Stimulated activated CD8-positive, alpha-beta memory T cell treated with anti-CD3 and anti-CD28 coated beads, Interleukin-4, amount 100 ng/mL, for 24 hours (primary cell): ENCODE measurements at places on chromosomes 6 and 20.
A peak's percentile ranks its signal among the peaks of the same experiment; 100 is the strongest.

DNA sequence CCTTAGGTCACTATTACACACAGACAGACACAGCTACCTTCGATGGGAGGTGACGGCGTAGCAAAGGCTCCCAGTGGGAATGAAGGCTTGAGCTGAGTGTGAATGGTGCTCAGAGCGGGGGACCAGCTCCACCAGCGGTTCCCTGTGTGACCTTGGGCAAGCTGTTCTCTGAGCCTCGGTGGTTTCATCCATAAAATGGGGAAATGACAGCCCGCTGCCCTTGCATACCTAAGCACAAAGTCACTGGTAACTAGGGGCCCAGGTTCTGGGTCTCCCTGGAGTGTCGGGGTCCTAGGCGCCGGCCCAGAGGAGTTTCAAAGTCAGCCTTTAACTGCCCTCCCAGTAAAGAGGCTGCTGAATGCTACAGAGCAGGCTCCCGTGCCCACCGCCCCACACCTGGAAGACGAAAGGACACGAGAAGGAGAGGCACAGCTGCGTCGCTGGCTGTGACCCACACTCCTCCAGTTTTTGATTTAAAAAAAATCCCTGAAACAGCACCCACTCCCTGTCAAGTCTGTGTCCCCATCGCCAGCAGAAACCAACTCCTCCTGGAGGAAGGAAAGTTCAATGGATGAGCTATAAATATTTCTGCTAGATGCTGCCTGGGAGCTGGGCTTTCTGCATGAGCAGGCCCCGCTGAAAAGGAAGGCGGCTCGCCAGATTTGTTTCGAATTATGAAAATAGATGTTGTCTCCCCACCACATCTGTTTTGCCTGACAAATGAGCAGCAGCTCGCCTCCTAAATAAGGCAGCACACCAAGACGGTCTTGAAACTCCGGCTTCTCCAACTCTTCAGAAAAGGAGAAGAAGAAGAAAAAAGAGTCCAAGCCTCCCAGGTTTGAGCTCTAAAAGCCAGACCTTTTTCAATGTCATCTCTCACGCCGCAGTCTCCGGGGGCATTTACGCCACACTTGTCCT, 27.4 kb downstream of the PMEPA1 start:
- no peak for DNase-seq

DNA sequence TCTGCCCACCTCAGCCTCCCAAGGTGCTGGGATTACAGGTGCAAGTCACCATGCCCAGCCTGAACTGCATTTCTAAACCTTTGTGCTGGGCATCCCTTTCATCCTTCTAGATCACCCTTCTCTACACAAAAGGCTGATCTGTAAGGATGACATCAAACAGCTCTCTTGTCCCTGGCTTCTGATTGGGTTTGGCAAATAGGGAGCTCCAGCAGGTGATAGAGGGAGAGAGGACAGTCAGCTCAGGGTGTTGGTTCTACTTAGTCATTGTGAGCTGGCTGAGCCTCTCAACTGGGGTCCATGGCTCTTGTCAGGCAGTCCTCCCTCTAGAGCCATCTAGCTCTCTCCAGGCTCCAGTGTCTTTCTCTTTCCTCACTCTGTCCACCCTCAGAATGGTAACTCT, 237.6 kb upstream of the JARID2 start:
- no peak for DNase-seq

DNA sequence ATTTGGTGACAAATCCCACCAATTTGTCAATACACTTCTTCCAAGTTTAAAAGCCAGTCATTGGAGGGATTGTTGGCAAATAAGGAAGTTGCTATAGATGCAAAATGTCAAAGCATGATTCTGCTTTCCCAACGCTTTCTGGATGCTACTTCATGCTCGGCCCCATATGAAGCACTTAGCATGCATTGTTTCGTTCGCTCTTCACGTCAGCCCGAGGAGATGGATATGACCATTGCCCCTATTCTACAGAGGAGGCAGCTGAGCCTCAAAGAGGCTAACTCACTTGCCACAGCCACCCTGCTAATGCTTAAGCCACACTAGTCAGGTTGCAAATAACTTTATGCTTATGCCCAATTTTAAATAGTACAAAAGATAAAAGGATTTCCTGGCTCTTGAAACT, 2.8 kb upstream of the NXT1 start:
- DNase-seq = no peak

DNA sequence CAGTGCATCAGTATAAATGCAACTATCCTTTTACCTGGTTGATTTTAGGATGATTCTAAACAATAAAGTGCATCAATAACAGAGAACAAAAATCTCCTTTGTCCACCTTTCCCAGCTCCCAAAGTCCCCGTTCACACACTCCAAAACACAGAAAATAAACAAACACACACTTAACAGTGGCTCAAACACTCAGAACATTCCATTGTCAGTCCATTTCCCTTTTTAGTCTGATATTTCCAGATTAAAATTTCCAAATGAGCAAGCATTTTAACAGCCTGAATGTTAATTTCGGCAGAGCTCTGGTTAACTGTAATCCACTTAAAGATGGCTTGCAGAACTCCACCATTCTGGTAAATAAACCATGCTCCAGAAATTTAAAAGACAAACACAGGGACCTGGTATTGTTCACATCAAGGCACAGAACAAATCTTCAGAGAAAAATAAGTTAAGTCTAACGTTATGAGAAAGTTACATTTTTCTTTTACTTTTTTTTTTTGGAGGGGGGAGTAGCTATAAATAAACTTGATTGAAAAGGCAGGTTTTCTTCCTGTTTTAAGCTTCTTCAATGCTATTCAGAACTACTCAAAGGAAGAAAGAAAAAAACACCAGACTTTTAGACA, 100.8 kb downstream of the DST start:
- DNase-seq = no peak

DNA sequence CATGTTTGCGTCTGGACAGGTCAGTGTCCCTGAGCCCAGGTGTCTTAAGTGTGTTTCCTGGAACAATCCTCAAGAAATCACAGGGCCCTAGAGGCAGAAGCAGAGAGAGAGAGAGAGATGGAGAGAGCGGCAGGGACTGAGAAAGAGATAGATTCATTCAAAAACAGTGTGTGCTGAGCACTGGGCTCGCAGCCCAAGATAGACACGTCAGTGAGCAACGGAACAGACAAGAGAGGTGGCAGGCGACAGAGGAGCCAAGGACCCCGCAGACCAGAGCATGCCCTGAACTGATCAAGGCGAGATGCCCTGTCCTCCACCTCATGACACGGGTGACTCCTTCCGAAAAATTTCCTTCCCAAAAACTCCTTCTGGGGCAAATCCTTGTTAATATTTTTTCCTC, 362.0 kb upstream of the SULF2 start:
- DNase-seq = no peak

- DNase-seq = peak; percentile 21
These were observed 114.7 kb upstream of the ZNF217 start for GRCh38 chr20:53708129-53708968.

- DNase-seq = no peak
These were observed 84.1 kb upstream of the EPB41L1 start for GRCh38 chr20:36070451-36070850.

DNA sequence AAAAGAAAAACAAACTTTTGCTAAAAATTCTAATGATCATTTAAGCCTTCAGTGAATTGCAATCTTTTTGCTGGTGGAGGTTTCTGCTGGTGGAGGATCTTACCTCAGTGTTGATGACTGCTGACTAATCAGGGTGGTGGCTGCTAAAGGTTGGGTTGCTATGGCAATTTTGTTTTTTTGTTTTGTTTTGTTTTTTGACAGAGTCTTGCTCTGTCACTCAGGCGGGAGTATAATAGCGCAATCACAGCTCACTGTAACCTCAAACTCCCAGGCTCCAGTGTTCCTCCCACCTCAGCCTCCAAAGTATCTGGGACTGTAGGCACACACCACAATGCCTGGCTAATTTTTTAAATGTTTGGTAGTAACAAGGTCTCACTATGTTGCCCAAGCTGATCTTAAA, 94.7 kb downstream of the ANKRD6 start:
- no peak for DNase-seq

DNA sequence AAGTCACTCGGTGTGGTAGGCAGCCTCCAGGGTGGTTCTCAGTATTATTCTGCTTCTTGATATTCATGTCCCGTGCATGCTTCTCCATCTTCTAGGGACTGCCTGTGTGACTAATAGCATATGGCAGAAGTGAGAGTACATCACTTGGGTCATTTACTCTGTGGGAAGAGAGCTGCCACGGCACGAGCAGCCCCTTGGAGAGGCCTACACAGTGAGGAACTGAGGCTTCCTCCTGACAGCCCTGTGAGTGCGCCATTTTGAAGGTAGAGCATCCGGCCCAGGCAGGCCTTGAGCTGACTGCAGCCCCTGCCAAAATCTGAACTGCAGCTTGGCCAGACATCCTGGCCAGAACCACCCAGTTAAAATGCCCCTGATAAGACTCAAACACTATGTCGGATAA, 17.3 kb upstream of the MCUR1 start:
- no peak for DNase-seq

- no peak for DNase-seq
These were observed 112.7 kb upstream of the TNFAIP3 start for GRCh38 chr6:137754366-137754765.

GRCh38 chr20:59827138-59828056, 106.0 kb downstream of the SYCP2 start:
- no peak for DNase-seq

GRCh38 chr6:115594891-115595290, 465.8 kb downstream of the FRK start:
- no peak for DNase-seq

DNA sequence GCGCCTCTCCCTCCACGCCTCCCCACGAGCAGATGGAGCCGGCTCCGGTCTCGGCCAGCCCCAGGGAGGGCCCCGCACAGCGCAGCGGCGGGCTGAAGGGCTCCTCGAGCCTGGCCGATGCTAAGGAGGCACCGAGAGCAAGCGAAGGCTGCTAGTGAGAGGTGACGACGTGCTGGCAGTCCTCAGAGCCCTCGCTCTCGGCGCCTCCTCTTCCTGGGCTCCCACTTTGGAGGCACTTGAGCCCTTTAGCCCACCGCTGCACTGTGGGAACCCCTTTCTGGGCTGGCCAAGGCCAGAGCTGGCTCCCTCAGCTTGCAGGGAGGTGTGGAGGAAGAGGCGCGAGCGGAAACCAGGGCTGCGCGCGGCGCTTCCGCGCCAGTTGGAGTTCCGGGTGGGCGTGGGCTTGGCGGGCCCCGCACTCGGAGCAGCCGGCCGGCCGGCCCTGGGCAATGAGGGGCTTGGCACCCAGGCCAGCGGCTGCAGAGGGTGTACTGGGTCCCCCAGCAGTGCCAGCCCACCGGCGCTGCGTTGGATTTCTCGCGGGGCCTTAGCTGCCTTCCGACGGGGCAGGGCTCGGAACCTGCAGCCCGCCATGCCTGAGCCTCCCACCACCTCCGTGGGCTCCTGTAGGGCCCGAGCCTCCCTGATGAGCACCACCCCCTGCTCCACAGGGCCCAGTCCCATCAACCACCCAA, 2.5 kb upstream of the TMEM14C start:
- peak; percentile 58 for DNase-seq

- no peak for DNase-seq
These were observed 412.8 kb downstream of the CDC5L start for GRCh38 chr6:44800171-44800783.

DNA sequence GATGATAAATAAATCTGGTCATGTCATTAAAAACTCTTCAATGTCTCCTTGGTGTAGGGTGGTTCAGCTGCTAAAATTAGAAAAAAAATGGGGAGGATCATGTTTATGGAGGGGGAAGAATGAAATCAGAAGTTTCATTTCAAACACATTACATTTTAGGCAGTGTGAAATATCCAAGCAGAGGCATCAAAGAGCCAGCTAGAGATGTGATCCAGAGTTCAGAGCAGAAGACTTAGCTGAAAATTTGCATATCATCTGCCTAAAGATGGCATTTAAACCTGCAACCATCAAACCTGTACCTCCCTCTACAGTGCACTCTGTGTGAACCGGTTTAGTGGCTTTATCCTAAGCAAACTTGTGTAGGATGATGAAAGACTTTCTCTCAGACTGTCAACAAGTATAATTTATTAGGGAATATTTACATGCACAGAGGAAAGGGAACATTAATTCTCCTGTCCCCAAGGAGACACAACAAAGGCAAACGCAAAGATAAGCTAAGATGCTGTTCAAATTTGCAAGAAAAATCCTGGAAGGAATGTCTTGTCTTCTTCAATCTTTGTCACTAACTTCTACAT, 84.8 kb upstream of the PLEKHG1 start:
- no peak for DNase-seq
